ENCODE measurements at places on chromosomes 12 and 14.

DNA sequence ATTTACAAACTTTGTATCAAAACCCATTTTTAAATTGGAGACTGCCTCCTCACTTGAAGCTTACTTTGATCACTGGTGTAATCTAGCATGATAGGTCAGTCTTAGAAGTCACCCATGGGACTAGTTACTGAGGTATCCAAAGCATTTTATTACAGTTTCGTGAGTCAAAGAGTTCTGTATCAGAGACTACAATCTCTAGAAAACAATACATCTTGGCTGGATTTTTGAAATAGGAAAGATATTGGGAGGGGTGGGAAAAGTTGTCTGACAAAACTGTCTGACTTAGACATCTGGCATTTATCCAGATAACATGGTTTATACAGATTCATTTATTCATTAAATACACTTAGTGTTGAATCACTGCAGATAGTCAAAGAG lies 173.5 kb upstream of the PDZRN4 start:
- DNase-seq = no peak

GRCh38 chr12:116099652-116100432 lies 177.7 kb downstream of the MED13L start:
- DNase-seq = no peak

- peak; percentile 8 for DNase-seq
These were observed 68.7 kb downstream of the RPAP3 start for GRCh38 chr12:47636908-47637780.

DNA sequence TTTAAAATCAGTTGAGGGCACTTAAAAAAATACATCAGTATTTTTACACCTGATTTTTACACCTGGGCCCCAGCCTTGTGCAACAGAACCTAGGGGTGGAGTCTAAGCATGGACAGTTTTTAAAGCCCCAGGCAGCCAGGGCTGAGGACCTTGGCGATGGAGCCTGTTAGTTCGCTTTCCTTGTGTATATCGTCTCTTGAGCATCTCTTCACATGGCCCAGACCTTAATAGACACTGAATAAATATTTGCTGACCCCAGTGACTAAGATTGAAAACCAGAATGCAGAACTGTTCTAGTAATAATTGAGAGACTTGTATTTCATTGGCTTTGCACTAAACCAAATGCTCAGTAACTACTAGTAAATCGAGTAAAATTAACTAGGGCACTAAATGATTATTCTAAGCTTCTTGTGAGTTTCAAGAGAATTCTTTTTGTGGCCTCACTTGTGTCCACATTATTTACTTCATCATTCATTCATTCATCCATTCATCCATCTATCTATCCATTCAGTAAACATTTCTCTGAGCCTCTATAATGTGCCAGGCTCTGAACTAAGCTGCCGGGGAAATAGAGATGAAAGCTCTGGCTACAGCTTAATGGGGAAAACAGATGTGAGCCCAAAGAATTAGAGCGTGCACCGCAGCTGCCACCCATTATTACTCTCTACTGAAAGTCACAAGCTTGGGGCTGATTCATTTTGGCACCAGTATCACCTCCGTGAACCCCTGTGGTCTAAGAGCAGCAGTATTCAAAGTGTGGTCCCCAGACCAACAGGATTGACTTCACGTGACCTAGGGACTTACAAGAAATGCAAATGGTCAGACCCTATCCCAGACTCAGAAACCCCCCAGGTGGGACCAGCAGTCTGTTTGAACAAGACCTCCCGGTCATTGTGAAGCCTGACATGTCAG lies 30.7 kb upstream of the BCL7A start:
- DNase-seq = no peak

- DNase-seq = peak; percentile 47
These were observed 33.3 kb downstream of the ATP2A2 start for GRCh38 chr12:110314308-110314707.

GRCh38 chr12:118850244-118850825 lies 131.0 kb upstream of the SRRM4 start:
- peak; percentile 48 for DNase-seq

DNA sequence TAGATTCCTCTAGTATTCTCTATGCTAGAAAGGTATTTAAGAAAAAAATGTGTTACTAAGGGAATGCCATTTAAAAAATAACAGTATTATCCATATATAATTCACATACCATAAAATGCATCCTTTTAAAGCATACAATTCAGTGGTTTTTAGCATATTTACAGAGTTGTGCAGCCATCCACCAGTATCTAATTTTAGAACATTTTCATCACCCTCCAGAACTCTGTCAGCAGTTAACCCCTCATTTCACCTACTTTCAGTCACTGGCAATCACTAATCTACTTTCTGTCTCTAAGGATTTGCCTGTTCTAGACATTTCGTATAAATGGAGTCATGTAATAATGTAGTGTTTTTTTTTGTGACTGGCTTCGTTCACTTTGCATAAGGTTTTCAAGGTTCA lies 33.4 kb downstream of the TBC1D15 start:
- DNase-seq = no peak

DNA sequence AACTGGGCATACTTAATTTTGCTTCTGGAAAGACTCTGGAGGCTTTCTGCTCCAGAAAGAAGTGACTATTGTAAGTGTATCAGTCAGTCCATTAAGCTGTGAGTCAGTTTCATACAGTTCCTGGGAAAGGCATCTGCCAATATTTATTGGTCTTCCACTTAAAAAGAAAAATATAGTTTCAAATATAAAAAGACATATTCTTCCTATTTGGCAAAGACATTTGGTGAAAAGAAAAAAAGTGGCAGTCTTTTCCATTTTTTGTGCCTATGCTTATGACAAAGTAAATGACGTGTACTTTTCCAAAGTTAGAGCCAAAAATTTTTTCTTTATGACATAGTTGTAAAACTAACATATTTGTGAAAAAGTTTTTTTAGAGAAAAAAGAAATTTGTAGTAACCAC lies 12.3 kb downstream of the TMEM30B start:
- DNase-seq = no peak

DNA sequence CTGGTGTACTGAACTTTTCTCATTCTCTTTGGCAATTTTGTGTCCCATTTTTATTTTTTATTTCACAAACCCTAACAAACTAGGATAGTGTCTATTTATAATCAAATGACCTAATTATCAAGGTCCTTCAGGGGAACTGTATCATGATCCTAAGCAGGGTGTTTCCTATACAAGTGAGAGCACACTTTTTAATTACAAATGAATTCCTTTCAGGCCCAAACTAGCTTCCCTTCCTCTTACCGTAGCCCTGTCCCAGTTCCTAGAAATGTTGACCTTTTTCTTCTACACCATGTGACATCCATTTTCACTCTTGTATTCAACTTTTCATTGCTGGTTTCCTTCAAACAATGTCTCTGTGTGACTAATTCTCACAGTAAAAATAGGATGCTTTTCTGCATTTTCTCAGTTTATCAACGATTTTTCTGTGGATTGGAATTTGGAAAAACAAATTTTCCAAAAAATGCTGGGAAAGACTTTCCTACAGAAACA lies 411.4 kb downstream of the CCDC91 start:
- DNase-seq = no peak

GRCh38 chr14:32329690-32330285 lies 690 bp downstream of the AKAP6 start:
- DNase-seq = no peak

- no peak for DNase-seq
These were observed 2.9 kb downstream of the RND1 start for GRCh38 chr12:48862760-48863159.

DNA sequence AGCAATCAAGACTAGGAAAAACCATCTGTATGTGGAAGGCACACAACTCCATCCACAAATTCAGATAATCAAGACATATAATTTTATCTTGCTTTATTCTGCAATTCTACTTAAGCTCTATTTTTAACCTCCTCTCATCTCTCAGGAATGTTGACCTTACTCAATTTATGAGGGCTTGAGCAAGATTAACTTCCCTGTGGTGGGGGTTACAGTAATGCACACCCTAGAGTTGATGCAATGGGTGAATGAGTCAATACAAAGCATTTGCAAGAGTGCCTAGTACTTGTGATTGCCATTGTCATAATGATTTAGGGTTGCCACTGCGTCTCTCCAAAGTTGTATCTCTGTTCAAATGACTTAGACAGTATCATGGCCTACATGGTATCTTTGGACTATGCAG lies 1598.4 kb upstream of the TMEM132C start:
- no peak for DNase-seq

- no peak for DNase-seq
These were observed 200.1 kb downstream of the DAD1 start for GRCh38 chr14:22388669-22389595.

DNA sequence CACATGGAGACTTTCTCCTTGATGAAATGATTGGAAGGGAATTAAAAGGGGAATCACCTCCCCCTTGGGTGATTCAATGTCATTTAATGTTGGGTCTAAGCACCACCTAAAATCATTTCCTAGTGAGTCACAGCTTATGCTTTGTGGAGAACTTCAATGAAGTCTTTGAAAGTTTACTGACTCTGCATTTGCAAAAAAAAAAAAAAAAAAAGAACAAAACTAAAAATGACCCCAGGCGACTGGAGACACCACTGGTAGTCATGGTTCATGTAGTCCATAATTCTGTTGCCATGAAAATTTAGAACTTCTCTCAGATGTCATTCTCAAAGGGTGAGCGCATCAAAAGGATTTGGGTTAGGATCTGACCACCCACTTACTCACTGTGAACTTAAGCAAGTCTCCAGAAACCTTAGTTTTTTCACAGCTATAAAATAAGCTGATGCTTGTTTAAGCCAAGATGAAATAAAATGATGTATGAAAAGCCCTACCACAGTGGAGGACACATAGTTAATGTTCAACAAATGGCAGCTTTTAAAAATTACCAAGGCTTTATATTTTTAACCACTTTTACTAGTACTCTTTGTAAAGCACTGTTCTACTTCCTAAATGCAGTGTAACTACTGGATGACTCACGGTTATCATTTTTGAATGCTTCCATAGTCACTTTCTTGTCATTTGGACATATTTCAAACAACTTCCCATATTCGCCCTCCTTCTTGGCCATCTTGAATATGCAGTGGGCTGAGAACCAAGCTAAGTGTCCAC lies 18.1 kb upstream of the KSR2 start:
- no peak for DNase-seq

DNA sequence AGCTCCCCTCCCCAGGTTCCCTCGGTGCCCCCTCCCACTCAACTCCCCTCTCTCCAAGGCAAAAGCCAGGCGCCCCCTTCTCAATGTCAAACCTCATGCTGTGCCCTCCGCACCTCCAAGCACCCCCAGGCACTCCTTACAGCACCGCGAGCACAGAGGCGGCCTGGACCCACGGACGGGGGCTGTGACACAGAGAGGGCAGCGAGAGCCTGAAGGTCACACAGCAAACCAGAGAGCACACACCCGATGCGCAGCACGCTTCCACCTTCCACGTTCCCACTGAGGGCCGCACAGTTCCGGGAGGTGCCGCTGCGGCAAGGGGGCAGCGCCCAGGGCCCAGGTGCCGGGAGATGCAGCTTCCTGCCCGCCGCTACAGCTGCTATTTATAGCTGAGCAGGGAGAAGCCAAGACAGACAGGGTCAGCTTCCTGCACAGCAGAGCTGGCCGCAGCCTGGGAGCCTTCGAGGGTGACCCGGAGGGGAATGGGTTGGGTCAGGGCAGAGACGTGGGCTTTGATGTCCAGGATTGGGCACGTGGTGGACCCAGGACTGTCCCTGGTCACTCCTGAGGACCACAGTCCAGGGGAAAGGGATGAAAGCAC lies 12.9 kb downstream of the NCOR2 start:
- DNase-seq = no peak

DNA sequence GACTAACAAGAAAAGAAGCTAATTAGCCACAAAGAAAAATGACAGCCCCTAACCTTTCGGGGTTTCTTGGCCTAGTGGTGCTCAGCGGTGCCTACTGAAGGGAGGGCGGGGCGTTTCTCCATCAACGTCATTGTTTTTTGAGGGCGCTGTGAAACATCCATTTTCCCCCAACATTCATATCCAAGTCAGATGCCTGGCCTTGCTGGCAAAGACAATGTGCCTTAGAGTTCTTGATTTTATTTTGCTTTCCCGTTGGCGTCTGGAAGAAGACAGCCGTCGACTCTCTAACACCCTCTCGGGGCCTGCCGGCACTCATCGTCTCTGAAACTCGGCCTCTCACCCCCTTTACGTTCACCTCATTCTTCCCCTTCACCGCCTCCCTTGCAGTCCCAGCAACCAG lies 154.5 kb downstream of the PHETA1 start:
- DNase-seq = no peak

All from AML-193 (cell line).